ENCODE measurements at places on chromosomes 6 and 20. TPM values are rescaled to one million over a fixed set of nuclear protein-coding genes. Genes with fewer than 3 reads are reported as not detected.

The ULBP3 gene
- 10.3 TPM for polyA plus RNA-seq

DNA sequence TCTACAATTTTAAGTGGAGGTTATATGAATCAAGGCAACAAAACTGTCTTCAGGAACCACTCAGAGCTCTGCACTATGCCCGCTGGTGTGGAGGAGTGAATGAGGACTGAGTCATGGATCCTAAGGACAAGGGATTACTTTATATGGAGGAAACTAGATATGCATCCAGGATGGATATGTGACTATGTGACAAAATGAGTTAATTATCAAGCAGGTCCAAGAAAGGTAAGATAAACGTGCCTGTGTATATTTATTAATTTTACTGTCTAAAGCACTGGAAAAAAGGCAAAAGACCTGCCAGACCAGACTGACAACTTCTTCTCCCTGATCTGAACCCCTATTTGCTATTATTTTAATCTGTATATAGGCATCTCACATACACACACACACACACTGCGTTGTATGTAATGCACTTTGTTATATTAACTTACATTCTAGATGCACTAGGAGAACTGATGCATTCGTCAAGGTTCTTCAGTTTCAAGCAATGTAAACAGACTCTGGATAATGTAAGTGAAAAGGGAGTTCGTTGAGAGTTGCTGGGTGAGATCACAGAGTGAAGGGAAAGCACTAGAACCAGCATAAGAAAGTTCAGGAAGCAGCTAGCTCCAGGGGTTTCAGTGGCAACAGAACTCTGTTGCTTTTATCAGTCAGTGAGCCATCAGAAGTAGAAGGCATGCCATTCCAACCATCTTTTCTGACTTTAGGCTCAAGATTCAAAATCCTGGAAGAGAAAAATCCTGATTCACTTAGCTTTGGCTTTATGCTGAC is 26.4 kb upstream of the ADGRG6 start:
- no peak for DNase-seq

DNA sequence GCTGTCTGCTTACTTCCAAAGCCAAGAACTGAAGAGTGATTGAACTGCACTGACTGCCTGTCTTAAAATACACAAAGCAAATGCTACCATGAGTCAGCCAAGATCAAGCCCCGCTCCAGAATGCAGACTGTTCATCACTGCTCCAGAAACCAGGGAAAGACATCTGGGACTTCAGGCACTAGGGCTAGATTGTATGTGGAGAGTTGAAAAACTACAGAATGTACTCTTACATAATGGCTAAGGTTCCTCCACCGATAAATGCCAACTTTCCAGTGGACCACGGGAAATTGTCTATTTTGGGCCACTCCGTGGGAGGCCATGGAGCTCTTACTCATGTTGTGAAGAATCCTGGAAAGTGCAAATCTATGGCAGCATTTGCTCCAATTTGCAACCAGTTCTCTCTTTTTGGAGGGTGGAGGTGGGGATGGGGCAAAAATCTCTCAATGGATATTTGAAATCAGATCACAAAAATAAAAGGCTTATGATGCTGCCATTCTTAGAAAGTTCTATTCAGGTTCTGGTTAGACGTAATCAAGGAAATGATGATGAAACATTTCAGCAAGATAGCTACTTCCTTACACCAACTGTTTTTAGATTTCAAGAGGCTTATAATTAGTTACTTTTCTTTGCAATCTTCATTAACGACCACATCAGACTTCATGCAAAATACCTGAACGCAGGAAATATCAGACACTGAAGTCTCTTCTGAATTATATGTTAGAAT is 11.8 kb upstream of the CAP2 start:
- no peak for DNase-seq

GRCh38 chr20:22579711-22580697 is 4.4 kb downstream of the FOXA2 start:
- DNase-seq = no peak

- no peak for DNase-seq
Observed at GRCh38 chr6:149961728-149962425, 1.9 kb upstream of the ULBP1 start.

GRCh38 chr6:132130626-132131298 is 179.6 kb upstream of the CCN2 start:
- peak; percentile 30 for DNase-seq

DNA sequence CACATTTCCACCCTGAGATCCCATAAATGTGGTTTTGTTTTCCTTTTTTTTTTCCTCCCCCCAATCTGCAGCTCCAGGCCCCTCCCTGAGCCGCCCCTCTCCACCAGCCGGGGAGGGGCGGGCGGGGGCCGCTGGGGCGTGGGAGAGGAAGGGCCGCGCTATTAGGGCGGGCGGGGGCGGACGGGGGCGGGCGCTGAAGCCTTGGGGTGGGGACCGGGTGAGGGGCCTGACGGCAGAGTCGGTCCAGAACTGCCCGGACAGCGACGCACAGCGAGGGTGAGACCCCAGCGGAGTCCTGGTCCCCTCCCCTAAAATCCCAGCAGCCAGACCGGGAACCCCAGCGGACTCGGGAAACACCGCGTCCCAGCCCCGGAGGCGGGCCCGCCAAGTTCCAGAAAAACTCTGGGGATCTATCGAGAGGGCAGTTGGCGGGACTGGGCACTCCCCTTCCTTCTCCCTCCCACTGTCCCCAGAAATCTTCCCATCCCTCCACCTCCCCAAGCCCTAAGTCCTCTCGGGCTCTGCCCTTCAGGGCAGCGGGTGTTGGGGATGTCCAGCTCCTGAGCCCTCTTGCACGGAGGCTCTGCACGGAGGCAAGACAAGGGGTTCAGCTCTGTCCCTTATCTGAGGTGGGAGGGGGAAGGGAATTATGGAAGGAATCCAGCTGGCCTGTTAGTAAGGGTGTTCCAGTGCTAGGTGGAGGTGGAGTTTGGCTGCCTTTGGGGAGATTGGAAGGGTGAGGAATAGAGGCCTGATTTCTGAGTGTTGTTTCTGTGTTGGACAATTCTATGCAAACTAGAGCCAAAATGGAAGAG is at the start of gene PRICKLE4:
PRICKLE4 (plus strand) TSS at position 232 of the 815 bp plus-strand sequence. CDS start 2,692 bp downstream, outside the sequence.
- DNase-seq = peak; percentile 41

DNA sequence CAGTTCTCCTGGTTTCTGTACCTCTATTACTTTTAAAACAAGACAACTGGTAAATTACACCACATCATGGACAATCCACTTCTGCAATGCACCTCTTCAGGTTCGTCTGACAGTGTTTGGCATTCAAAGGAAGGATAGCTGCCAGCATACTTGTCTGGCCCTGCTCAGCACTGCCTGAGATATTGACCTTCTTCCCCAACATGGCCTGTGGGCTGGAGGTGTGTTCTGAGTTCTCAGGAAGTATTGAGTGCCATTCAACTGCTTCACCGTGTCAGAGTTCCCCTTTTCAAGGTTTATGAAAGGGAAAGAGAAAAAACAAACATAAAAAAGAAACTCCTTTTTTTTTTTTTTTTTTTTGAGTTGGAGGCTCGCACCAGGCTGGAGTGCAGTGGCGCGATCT is 267.9 kb upstream of the SASH1 start:
- DNase-seq = no peak

- DNase-seq = no peak
Observed at GRCh38 chr6:49892280-49892679, 25.9 kb upstream of the CRISP1 start.

GRCh38 chr6:20853828-20854227 is 319.6 kb downstream of the CDKAL1 start:
- DNase-seq = no peak

The ZNF165 gene
- 23.2 TPM for polyA plus RNA-seq

GRCh38 chr20:3847429-3847940 is 851 bp downstream of the MAVS start:
- DNase-seq = peak; percentile 25

The MYBL2 gene
- polyA plus RNA-seq = 31.2 TPM

The SLC22A7 gene
- not detected for polyA plus RNA-seq

GRCh38 chr6:24064106-24064505 is 61.9 kb upstream of the NRSN1 start:
- DNase-seq = peak; percentile 26

GRCh38 chr20:19768325-19768842 is 10.3 kb downstream of the RIN2 start:
- DNase-seq = no peak

DNA sequence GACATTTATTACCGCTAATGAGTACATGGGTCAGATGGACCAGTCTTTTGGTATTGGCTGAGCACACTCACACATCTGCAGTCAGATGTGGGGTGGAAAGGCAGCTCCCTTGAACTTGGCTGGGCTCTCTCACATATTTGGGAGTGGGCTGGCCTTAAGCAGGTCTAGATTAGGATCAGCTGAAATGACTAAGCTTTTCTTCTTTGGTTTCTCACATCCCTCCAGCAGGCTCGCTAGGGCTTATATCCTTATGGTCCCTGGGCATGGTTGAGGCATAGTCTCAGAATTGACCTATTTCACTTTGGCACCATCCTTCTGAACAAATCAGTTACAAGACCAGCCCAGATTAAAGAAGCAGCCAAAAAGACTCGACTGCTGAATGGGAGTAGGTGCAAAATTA is 14.4 kb upstream of the PLCB1 start:
- DNase-seq = no peak

DNA sequence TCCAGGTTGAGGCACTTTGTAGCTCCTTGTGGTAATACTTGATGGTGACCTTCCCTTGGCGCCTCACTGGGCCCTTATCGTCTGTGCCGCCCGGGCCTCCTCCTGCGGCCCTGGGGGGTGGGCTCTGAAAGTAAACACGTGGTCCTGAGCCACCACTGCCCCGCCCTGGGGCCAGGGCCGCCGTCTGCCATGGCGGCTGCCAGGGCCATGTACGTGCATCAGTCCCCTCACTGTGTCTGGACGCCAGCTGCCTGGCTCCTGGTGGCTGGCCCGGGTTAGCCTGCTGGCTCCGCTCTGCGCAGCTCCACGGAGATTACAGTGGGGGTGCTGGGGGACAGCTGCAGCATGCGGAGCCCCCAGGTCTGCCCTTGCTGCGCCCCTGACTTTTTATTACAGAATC is 81.8 kb upstream of the CENPW start:
- no peak for DNase-seq

DNA sequence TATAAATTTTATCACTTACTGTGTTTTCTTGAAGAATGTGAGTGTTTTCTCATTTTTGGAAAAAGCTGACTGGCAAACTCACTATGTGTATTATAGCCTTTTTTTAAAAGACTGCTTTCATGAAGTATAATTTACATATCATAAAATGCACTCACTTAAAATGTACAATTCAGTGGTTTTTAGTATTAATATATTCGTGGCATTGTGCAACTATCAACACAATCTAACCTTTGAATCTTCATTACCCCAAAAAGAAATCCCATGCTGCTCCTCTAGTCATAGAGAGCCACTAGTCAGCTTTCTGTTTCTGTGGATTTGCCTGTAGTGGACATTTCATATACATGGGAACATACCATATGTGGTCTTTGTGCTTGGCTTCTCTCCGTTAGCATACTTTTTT is 143.8 kb downstream of the PLCB4 start:
- DNase-seq = no peak

GRCh38 chr20:31835977-31836852 is 9.2 kb downstream of the FOXS1 start:
- DNase-seq = peak; percentile 79

The IRAK1BP1 gene
- polyA plus RNA-seq = 10.8 TPM

The LKAAEAR1 gene
- polyA plus RNA-seq = 6.6 TPM

DNA sequence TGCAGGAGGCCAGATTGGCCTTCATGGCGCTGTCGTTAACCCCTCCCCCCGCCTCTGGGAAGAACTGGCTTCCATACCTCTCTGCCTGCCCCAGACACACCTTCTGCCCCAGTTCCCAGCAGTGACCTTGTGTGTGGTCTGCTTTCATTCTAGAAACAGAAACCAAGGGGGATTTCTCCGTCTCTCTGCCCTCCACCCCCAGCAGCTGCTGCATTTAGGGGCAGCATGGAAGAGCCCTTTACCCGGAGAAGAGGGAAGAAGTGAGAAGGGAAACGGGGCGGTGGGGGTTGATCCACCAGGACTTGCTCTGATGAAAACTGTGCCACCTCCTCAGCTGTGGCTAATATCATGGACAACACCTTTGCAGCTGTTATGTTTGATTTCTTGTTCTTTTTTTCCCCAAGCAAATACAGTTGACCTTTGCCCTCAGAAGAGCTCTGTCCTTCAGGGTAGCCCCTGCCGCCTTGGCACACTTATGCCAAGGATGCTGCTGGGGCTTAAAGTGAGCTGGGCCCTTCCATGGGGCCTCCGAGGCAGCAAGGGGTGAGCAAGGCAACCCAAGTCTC is 6.1 kb downstream of the GLP1R start:
- DNase-seq = no peak

GRCh38 chr20:50655311-50655880 is 35.9 kb downstream of the RIPOR3 start:
- DNase-seq = peak; percentile 88

The FILIP1 gene
- 2.0 TPM for polyA plus RNA-seq

DNA sequence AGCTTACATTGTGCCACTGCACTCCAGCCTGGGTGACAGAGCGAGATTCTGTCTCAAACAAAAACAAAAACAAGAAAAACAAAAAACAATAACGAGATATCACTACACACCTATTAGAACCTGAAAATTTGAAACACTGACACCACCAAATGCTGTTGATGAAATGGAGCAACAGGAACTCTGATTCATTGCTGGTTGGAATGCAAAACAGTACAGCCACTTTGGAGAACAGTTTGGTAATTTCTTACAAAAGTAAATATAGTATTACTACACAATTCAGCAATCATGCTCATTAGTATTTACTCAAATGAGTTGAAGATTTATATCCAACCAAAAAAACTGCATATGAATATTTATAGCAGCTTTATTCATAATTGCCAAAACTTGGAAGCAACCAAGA is 135.8 kb upstream of the AKIRIN2 start:
- DNase-seq = no peak

The ULBP1 gene
- polyA plus RNA-seq = 2.3 TPM

The TMEM244 gene
- not detected for polyA plus RNA-seq

The ZBTB12 gene
- 6.3 TPM for polyA plus RNA-seq

DNA sequence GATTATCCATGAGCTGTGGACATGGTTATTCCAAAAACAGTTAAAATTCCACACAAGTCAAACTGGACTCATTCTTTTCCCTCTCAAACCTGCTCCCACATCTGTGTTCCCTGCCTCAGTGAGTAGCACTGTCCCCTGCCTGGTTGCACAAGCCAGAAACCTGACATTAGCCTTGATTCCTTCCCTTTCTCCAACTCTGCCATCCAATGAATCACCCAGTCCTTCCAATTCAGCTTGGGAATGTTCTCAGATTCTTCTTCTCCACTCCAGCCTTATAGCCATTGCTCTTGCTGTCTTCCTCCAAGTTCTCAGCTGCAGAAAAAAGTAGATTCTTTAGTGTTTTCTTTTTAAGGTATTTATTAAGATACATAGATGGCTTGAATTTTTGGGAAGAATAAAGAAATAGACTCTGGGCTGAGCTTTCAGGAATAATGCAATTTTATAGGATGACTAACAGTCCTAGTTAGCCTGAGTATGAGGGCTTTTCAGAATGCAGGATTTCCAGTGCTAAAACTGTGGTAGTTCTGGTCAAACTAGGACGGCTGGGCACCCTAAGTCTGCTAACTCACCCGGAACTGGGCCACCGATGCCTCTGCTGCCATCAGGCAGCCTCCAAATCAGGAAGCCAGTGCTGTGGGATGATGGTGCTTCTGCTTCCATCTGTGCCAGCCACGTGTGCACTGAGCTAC is 18.2 kb upstream of the SASH1 start:
- DNase-seq = no peak

- DNase-seq = no peak
Observed at GRCh38 chr6:1609041-1609647, 571 bp upstream of the FOXC1 start.

- no peak for DNase-seq
Observed at GRCh38 chr20:38866265-38867061, 59.8 kb upstream of the FAM83D start.

GRCh38 chr20:50040432-50041245 is 57.9 kb downstream of the SNAI1 start:
- DNase-seq = no peak

The NEURL2 gene
- 1.9 TPM for polyA plus RNA-seq

The RNF182 gene
- 6.8 TPM for polyA plus RNA-seq

GRCh38 chr20:4127344-4127743 is 112.0 kb upstream of the RNF24 start:
- DNase-seq = no peak

All from testis (tissue), 5 donors.